ENCODE measurements at places on chromosomes 1 and 21.

- DNase-seq = no peak
Measured at GRCh38 chr1:197081117-197081753, 14.2 kb upstream of the F13B start.

DNA sequence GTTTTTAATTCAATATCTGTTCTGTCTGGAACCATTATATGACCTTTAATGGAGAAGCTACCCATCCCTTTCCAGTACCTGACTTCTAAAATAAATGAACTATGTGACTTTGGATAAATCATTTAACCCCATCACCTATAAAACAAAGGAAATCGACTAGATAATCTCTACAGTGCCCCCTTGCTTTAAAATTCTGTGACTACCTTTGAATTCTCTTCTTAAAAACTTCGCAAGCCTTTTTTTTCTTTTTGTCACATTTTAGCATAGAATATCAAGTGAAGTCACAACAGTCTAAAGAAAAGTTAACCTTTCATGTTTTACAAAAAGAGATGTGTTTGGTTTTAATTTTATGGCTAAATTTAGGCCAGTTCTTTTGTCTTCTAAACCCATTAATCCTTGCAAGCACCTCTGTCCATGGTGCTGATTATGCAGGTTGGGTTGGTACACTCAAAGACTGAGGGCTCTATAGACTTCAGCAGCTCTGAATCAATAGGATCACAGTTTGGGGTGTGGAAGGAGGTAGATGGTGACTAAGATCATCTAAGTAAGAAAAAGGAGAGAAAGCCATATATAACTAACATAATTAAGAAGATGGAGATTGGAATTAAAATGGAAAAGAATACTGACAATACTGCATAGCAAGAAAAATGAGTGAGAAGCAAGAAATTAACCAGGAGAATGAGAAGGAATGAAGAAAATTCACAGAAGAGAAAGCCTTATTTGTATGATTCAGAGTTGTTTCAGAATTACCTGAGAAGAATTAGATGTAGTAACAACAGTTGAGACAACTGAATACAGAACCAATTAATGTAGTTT lies 59.2 kb downstream of the TBX15 start:
- DNase-seq = no peak

GRCh38 chr1:33224166-33224707 lies 32.1 kb upstream of the ZNF362 start:
- no peak for DNase-seq

GRCh38 chr21:15592957-15593356 lies 136.8 kb upstream of the USP25 start:
- DNase-seq = no peak

GRCh38 chr1:205379056-205379455 lies 22.3 kb upstream of the KLHDC8A start:
- DNase-seq = no peak

DNA sequence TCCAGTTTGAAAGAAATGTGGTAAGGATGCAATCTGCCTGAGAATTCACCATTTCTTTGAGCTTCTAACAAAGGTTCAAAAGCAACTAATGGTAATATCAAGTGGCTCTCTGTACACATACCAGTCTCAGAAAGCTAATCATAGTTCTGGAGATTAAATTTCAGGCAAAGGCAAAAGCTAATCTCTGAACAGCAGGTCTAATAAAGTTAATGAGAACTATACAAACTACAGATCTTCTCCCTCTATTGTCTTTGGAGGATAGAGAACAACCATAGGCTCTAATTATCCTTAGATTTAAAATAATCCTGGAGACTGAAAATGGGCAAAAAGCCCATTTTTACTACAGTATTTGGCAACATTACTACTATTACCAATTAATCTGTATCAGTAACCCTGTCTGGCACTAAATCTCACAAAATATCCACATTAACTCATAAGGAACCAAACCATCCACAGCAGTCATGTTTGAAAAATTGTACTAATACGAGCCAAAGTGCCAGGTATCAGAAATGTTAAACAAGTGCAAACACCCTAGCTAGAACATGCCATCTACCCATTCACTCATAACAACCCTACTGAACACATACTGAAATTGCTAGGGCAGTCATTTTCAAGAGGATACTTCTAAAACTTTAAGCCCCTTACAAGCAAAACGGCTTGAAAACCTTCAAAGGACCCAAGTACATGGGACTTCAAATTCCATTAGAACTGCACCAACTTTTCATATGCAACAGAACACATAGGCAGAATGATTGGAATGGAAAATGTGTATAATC lies 4.8 kb downstream of the DIPK1A start:
- DNase-seq = no peak

DNA sequence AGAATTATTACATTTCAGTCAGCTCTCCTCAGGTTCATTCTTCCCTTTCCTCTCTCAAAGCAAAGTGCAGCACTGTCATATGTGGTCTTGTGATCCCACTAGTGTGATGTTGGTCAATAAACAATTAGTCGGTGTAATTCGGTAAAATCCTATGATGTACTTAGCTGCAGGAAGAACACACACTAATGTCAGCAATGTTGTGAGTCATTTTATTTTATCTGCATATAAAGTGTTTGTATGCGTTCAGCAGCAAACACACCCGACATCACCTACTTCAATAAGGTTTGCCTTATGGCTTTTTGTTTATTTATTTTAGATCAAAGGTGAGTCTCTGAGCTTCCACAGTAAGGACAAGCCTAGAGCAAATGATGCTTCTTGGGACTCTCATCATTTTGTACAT lies 47.8 kb downstream of the PTPN14 start:
- DNase-seq = no peak
